ENCODE measurements at places on chromosomes 4 and X.

GRCh38 chr4:25246680-25247611, 13.1 kb downstream of the PI4K2B start:
- DNase-seq, result no peak

GRCh38 chr4:173177232-173177631, 8.6 kb downstream of the GALNT7 start:
- DNase-seq, result no peak

DNA sequence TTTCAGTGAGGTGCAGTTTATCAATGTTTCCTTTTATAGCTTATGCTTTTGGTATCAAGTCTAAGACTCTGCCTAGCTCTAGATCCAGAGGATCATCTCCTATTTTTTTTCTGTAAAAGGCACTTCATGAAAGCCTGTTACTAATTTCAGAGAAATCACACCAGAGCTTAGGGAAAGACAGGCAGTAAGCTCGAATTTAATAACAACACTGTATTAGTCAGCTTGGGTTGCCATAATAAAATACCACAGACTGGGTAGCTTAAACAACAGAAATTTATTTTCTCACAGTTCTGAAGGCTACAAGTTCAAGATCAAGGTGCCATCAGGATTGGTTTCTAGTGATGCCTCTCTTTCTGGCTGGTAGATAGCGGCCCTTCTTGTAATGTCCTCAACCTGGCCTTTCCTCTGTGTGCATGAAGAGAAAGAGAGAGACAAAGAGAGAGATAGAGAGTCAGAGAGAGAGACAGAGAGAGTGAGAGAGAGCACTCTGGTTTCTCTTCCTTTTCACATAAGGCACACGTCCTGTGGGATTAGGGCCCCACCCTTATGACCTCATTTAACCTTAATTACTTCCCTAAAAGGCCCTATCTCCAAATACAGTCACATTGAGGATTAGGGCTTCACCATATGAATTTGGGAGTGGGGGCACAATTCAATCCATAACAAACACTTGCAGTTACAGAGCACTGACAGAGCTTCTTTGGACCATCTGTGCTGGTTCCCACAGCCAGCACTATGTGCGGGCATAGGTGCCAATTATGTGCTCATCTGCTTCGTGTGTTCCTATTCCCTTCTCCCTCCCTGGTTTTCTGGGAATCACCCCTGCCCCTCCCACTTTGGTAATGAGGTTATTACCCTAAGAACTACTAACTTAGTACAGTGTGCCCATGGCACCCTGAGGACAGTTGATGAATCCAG, 114.8 kb upstream of the MED14 start:
- DNase-seq, result no peak

- DNase-seq, result no peak
Measured at GRCh38 chr4:168385142-168385490, 66.6 kb upstream of the DDX60 start.

GRCh38 chr4:100786481-100786880, 268.7 kb upstream of the EMCN start:
- no peak for DNase-seq

DNA sequence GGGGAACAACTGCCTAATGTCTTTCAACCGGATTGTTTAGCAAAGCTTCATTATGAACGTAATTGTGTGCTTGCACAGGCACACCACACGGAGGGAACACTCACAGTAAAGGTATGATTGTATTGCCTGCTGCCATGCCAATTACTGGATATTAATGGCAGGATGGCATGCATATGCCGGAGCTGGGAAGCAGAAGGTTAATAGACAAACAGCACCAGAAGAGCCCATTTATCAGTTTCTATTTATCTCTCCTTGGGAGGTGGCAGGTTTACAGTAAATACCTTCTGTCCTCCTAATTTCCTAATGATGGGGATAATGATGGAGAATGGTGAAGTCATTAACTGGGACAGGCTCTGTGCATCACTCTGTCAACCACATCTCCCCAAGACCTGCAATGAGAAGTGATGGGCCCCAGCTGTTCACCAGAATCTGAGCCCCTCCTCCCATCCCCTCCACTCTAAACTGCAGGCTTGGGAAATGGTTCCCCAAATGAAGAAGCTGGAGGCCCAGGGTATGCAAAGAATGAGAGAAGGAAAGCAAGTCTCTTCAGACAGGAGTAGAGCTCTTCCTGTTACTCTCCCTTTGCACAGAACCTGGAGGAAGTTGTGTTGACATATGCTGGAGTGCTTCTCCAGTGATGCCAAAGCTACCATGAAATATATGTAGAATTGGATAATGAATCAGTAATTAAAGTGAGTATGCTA, 160.8 kb downstream of the NAA11 start:
- no peak for DNase-seq

GRCh38 chr4:6141554-6141953, 58.8 kb downstream of the JAKMIP1 start:
- DNase-seq, result no peak

DNA sequence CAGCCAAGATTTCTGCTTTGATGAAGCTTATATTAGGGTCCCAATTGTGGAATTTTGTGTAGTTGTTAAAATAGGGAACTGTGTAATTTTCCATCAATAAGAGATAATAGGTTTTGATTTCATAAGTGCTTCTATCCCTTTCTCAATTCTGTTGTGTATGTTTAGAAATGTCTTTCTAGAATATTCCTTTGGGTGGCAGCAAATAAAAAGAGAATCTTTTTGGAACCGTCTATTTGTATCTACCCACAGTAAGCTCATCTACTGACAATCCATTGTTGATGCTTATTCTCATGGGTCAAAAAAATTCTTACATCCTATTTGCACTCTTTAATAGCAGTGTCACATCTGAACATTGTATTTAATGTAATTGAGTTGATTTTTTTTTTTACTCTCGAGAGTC, 61.7 kb downstream of the TMA16 start:
- DNase-seq, result no peak

DNA sequence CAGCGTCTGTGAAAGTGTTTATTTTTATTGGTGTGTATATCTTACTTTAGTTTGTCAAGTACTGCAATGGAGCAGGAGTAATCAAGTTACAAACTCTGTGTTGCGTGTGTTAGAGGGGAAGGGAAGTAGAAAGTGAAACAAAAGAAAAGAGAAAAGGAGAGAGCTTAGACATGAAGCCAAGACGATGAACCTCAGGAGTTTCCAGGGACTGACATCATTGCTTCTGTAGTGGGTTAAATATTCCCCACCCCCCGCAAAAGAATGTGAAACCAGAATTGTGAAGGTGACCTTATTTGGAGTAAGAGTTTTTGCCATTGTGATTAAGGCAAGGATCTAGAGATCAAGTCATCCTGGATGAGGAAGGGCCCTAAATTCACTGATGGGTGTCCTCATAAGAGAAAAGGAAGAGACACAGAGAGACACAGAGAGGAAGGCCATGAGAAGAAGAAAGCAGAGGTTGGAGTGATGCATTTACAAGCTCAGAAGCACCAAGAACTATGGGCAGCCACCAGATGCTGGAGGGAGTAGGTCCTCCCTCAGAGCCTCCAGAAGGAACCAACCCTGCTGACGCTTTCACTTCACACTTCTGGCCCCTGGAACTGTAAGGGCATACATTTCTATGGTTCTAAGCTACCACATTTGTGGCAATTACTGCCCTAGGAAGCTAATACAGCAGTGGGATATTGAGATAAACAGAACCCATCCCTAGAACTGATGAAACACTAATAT, 173.6 kb upstream of the SFRP2 start:
- peak; percentile 34 for DNase-seq

GRCh38 chrX:78592030-78592429, 67.1 kb downstream of the RTL3 start:
- no peak for DNase-seq

GRCh38 chrX:42944381-42944998, 166.5 kb upstream of the PPP1R2C start:
- DNase-seq, result peak; percentile 42

DNA sequence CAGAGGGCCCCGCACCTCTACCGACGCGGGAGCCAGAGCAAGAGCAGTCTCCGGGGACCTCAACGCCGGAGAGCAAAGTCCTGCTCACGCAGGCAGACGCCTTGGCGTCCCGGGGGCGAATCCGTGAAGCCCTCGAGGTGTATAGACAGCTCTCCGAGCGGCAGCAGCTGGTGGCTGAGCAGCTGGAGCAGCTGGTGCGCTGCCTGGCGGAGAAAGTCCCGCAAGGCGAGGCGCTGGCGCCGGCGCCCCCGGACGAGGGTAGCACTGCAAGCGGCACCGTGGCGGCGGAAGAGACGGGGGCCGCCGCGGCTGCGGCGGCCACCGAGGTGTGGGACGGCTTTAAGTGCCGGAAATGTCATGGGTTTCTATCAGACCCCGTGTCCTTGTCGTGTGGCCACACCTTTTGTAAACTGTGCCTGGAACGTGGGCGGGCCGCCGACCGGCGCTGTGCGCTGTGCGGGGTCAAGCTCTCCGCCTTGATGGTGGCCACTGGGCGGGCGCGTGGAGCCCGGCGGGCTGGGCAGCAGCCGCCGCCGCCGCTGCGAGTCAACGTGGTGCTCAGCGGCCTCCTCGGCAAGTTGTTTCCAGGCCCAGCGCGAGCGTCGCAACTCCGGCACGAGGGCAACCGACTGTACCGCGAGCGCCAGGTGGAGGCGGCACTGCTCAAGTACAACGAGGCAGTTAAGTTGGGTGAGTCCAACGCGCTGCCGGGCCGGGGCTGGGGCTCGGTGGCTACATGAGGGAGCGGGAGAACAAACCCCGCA, 672 bp downstream of the LONRF3 start:
- DNase-seq, result peak; percentile 49

- DNase-seq, result no peak
Measured at GRCh38 chr4:3043282-3044020, 30.9 kb downstream of the HTT-AS start.
